ENCODE measurements at places on chromosomes 7 and 10. TPM values are rescaled to one million over a fixed set of nuclear protein-coding genes. Genes with fewer than 3 reads are reported as not detected.
A peak's percentile ranks its signal among the peaks of the same experiment; 100 is the strongest.

Gene SPDYE2B
- not detected for total RNA-seq

Gene UNC5B
- 18.5 TPM for total RNA-seq

DNA sequence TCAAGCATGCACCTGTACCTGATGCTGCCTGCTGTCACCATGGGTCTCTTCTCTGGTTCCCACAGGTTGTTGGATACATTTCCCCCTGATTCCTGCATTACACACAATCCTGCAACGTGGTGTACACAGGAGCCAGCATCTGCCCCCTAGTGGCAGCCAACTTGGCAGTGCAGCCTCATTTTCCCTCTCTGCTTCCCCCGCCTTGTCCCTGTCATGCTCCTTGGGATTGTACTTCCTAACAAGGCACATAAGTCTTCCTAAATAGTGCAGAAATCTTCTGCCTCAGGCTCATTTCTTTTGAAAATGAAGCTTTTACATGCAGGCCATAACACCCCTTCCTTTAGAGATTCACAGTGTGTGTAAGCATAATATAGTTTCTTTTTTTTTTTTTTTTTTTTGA is 387.5 kb downstream of the CCSER2 start:
- no peak overlapping the region for H3K27ac ChIP-seq
- H3K36me3 ChIP-seq = no peaks in the 10 kb centered on the region
- no peak overlapping the region for H3K4me3 ChIP-seq

DNA sequence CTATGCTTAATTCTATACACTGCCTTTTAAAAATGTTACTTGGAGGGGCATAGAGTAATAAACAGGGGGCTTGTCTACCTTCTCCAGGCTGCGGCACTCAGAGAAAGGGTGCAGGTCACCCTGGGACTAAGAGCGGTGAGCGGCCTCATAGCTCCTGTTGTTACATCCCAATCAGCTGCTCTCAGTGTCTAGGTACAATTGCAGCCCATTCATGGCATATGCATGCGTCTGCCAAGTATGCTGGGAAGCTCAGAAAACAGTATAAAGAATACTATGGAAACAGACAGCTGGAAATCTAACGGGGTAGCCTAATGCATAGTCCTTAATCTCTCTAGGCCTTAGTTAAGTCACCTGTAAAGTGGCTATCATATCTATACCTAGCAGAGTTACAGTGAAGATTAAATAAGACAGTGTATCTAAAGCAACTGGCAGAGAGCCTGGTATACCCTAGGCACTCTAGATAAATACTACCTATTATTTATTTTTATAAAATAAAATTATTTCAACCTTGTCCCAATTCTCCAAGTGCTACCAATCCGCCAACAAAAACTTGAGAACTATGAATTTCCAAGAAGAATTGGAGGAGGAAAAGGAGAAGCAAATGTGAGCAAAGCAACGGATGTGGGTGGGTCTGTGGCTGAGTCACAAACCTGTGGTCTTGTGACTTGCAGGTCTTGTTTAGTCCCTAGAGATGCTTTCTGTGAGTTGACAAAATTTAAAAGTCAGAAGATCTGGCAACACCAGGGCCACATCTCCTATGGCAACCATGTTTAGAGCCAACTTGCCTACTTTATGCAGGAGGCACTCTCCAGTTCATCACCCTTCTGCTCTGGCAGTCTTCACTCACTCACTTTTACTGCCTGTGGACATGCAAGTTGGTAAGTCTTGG is 183.0 kb downstream of the RAPGEF5 start:
- H3K36me3 ChIP-seq = no peaks in the 10 kb centered on the region
- no peak overlapping the region for H3K27ac ChIP-seq
- no peak for DNase-seq

GRCh38 chr10:32413513-32413912 is 32.4 kb upstream of the CCDC7 start:
- no peaks in the 10 kb centered on the region for H3K36me3 ChIP-seq
- no peaks in the 10 kb centered on the region for H3K4me1 ChIP-seq
- H3K27ac ChIP-seq = no peak overlapping the region
- no peaks in the 10 kb centered on the region for H3K27me3 ChIP-seq
- no peak overlapping the region for H3K4me3 ChIP-seq

GRCh38 chr10:60989400-60989876 is 45.5 kb upstream of the RHOBTB1 start:
- H3K36me3 ChIP-seq = no peaks in the 10 kb centered on the region
- no peaks in the 10 kb centered on the region for H3K4me1 ChIP-seq
- DNase-seq = no peak
- no peak overlapping the region for H3K4me3 ChIP-seq
- H3K27ac ChIP-seq = peak overlapping the region; percentile 40

Data from colonic mucosa (tissue), 4 donors.